Esophagus mucosa (tissue), 1 donor: ENCODE measurements at places on chromosomes 11 and 22.

DNA sequence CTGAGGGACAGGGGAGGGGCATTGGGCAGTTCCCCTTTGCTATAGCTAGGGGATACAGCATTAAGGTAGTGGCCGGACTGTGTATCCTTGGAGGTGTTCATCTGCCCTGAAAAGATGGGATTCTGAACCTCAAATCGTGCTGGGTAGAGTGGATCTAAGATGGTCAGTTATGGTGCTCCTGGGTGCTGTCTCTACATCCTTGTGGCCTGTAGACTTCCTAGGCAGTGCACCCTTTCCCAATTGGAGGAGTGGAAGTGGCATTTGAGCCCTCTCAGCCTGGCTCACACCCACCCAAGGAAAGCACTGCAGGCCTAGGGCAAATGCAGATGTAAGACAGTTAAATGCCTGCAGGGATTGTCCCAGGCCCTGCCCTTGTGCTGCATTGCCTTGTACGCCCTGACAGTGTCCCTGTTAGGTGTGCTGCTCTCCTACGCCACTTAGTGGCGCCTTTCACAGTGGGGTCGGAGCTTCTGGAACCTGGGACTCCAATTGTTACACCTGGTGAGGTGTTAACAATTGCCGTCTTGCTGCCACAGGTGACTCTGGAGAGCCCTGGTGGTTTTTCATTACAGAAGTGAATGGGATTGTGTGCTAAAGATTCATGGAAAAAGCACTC is 35.0 kb downstream of the PPFIBP2 start:
- ATAC-seq, result peak; percentile 69

DNA sequence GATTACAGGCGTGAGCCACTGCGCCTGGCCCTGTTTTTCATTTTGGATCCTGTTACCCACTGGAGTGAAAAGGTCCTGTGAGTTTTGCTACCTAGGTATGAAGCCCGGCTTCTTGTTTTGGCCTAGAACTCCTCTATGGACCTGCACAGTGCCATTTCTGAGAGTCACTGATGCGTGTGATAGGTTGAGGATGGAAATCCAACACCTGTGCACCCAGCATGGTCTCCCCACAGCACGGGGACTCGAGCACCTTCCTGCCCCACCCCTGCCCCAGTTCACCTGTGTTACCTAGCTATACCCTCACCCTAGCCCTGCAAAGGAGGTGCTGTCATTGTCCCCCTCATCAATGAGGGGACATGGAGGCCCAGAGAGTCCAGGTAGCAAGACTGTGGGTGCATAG is 5.1 kb downstream of the FBLN1 start:
- no peak for ATAC-seq

- ATAC-seq, result no peak
Measured at GRCh38 chr22:23122216-23122957, 19.4 kb downstream of the RSPH14 start.

DNA sequence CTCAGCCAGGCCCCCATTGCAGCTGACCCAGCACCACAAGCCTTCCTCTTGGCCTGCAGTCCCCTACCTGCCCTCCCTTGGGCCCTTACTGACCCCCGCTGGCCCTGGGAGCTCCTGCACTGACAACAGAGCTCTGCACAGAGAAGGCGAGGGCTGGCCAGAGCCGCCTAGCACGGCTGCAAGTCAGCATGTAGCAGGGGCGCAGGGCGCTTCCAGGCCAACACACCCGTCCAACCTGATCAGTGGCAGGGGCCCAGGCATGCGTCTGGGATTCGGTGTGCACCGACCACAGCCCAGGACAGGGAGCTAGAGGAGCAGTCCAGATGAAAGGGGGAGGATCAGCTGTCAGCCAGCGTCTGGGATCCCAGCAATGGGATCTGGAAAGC is 7.6 kb downstream of the WNT7B start:
- peak; percentile 15 for ATAC-seq

DNA sequence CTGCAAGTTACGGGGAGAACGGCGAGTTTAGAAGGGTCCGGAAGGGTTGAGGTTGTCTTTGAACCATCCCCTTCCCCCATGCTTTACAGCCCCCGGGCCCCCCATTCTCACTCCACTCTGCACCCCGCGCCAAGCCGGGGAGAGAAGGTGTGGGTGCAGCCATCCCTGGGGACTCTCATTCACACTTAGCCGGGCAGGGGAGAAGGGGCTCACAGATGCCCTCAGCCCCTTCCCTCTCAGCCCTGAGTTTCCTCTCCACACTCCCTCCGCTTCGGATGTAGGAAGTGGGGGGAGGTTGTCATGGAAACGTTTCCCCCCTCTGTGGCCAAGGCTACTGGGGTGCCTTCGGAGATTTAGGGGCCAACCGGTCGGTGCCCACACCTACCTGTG is 334 bp downstream of the CADM1 start:
- peak; percentile 10 for ATAC-seq

GRCh38 chr11:47837292-47837691 is 10.9 kb downstream of the NUP160 start:
- no peak for ATAC-seq

DNA sequence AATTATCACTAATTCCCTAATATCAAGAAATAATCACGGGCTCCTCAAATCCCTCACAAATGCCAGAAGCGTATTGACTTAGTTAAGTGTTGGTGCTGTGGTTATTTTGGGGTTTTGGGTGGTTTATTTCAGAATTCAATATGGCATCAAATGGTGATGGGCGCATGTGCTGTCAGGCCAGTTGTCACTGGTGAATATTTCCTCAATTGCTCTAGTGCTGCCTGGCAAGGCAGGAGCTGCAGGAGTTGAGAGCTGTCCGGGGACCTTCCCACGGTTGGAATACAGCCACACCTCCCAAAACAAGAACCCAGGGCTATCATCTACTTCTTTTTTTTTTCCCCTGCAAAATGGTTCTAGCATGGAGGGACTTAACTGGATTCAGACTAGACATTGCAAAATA is 10.3 kb downstream of the IGLL5 start:
- no peak for ATAC-seq

GRCh38 chr22:25395468-25395867 is 169.0 kb upstream of the GRK3 start:
- no peak for ATAC-seq

- peak; percentile 37 for ATAC-seq
Measured at GRCh38 chr22:23675502-23676415, 15.1 kb upstream of the RGL4 start.

GRCh38 chr22:42368379-42369249 is 63.6 kb downstream of the NFAM1 start:
- ATAC-seq, result peak; percentile 27

DNA sequence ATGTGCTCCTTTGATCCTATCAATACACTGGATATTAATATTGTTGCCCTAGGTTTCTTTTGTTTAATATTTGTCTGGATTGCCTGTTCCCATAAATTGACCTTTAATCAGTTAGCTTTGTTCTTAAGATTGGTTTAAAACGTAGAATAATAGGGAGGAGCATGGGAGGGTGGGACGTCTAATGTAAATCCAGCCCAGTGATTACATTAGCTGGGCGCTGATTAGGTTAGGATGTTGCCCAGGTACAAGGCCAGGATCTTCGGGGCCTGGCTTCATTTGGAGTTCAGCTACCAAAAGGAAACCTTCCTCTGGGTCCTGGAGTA is at the start of gene SRSF8:
Gene SRSF8 (plus strand): TSS at position 204 of the 323 bp plus-strand sequence. CDS start 308 bp downstream, outside the sequence.
- peak; percentile 37 for ATAC-seq

DNA sequence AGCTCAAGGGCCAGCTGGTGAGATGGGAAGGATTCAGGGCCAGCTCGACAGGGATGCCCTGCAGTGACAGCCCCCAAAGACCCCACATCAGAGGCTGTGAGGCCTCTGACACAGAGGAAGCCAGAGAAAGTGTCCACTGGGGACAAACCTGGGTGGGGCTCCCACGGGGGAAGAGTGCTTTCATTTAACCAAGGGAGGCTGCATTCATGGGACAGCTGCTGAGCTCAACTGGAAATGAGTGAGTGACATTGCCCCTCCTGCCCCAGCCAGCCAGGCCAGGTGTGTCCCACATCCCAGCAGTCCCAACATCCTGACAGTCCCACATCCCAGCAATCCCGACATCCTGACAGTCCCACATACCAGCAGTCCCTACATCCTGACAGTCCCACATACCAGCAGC is 61.0 kb downstream of the DHCR7 start:
- no peak for ATAC-seq

GRCh38 chr22:48941033-48941902 is 886.4 kb downstream of the BRD1 start:
- ATAC-seq, result no peak

- ATAC-seq, result peak; percentile 72
Measured at GRCh38 chr11:9568854-9569587, 4.4 kb upstream of the WEE1 start.
